Breast epithelium (tissue), 4 donors: ENCODE measurements at places on chromosomes 2 and 18. TPM values are rescaled to one million over a fixed set of nuclear protein-coding genes. Genes with fewer than 3 reads are reported as not detected.

- peak; percentile 67 for DNase-seq
These were observed 1.2 kb downstream of the YPEL5 start for GRCh38 chr2:30147715-30148610.

DNA sequence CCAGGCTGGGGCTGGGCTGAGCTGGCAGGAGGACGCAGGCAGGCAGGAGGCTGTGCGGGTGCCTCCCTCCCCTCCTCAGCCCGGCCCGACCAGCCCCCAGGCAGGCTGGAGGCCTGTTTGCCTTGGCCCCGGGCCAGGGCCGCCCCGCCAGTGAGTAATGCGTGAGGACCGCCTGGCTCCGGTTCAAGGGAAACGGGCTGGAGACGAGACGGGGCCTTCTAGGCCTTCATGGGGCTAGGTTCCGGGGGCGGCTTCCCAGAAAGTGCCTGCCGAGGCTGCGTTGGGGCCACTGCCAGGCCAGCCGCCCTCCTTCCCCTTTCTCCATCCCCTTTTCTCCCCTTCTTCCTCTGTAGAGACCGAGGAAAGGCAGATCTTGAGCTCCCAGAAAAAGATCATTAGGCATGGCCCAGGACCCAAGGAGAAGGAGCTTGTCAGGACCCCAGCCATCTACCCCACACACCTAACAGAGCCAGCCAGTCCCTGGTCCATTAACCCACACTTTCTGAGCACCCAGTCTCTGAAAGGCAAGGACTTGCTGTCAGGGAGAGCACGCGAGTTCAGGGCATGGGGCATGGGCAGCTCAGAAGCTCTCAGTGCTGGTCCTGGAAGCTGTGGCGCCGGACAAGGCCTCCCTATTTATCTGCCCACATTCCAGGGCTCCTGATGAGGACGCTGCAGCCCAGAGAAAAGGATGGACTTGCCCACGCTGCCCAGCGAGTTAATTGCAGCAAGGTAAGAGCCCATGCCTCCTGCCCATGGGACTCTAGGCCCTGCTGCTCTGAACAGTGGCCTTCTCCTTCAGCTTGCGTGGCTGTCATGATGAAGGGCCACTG lies 48.5 kb downstream of the SMAD7 start:
- DNase-seq: no peak

DNA sequence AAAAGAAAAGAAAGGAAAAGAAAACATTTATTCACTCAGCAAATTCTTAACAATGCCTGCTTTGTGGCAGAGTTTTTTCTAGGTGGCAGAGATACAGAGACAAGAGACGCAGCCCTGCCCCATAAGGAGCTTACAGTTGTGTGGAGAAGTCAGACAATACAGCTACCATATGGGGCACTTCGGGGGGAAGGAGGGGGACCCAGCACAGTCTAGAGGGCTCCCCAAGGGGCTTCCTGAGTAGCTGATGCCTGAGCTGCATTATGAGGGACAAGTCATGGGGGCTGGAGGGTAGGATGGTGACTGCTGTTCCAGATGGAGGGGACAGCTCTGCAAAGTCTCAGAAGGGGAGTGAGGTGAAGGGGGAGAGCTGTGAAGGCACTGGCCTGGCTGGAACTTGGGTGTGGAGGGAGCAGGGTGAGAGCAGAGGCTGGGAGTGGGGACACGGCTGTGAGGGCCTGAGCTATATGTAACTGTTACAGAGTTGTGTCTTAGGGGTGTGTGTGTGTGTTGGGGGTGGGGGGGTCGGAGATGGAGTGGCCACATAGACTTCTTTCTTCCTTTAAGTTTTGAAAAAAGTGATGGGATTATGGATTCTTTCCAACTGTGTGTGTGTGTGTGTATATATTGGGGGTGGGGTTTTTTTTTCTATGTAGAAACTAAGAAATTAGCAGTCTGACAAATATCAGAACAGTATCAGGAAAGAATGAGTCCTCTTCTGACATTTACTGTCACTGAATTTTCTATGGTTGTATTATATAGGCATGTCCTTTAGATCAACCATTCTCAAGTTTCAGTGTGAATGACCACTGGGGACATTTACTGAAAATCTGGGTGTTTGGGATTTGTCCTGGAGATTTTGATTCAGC lies 66.0 kb upstream of the HAAO start:
- DNase-seq: no peak

DNA sequence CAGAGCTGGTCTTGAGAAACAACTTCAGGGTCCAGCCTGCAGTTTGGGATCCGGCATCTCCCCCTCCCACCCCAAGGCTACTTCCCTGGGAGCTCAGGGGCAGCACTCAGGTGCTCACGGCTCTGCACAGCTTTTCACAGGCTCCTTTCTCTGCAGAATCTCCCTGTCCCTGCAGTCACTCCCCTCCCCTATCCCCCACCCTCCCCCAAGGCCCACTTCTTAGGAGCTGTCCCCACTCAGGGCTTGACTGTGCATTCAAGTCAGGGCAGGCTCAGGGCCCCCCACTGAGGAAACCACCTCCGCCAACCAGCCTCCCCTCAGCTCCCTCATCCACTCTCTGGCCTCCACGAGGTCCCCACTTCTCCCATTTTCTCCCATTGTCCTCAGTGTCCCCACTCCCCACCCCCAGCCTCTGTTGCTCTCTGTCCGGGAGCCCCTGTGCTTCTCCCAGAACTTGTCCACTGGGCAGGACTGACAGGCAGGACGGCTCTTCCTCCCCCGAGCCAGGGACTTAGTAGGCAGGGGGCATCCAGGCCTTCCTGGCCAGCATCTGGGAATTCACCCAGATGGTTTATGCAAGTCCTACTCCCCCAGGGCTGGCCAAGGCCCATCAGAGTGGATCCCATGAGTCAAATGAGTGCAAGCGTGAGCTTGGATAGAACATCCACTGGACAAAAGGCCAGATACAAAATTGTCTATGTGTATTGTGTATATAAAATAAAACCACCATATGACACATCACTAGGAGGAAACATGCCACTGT lies 7.6 kb downstream of the NMUR1 start:
- DNase-seq: no peak

DNA sequence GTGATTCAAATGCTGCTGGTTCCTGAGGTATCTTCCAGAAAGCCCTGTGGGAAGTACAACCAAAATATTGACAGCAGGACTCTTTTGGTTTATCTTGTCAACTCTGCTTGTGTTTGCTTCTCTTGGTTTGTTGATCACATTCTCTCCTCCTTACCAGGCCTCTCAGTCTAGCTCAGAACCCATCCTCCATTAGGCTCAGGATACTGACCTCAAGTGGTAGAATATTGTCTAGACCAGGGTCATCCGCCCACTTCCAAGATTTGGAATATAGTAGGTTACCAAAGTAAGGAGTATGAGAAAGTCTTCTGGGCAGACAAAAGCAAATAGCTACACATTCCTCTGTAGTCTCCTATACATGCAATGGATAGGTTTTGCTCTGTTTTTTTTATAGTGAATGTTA lies 56.6 kb downstream of the XIRP2 start:
- no peak for DNase-seq

Gene GNAL
- total RNA-seq: 15.4 TPM

Gene SCG2
- 0.32 TPM for total RNA-seq
